ENCODE measurements at places on chromosomes 7 and 10. TPM values are rescaled to one million over a fixed set of nuclear protein-coding genes. Genes with fewer than 3 reads are reported as not detected.
A peak's percentile ranks its signal among the peaks of the same experiment; 100 is the strongest.

Gene COL17A1
- total RNA-seq: not detected

DNA sequence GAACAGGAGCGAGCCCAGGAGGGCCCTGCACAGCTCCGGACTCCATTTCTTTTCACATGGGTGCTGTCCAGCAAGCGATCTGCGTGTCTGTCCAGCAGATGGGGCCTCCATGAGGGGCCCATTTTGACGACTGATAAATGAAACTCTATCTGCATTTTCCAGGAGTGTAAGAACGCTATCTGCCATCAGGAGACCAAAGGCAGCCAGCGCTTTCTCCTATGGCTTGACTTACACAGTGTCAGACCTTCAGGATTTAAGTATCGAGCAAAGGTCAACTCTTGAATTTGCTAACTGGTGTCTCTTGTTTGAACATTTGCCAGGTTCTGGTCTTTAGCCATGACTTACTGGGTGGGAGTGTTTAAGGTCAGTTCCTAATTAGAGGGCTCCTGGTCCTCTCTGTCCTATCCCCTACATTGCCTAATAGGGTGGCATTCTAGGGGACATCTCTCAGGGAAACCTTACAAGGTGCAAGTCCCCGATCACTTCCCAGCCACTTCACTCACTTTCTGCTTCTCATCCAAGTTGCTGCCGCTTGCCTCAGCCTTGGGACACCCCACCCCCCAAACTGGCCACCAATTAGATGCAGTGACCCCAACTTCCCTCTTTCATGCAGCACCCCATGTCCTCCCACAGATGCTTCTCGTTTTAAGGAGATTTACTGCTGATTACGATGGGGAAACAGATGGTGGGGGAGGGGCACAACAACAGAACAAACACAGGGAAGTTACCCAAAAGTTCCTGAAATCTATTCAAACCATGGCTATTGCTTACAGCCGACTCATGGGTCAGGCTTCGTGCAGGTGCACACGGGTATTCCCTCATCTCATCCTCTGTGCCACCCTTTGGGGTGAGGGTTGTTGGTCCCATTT is 20.0 kb downstream of the VSIR start:
- H3K27me3 ChIP-seq: no peaks in the 10 kb centered on the region
- H3K4me1 ChIP-seq: peaks cover 100% of the 10 kb centered on the region
- no peak for DNase-seq
- peak overlapping the region; percentile 40 for H3K27ac ChIP-seq

GRCh38 chr7:42014625-42015618 is 222.1 kb downstream of the GLI3 start:
- H3K36me3 ChIP-seq: no peaks in the 10 kb centered on the region
- no peaks in the 10 kb centered on the region for H3K4me1 ChIP-seq
- H3K27ac ChIP-seq: no peak overlapping the region
- H3K4me3 ChIP-seq: no peak overlapping the region

- H3K27me3 ChIP-seq: no peaks in the 10 kb centered on the region
- H3K4me3 ChIP-seq: no peak overlapping the region
- no peak overlapping the region for H3K27ac ChIP-seq
- no peaks in the 10 kb centered on the region for H3K36me3 ChIP-seq
- DNase-seq: no peak
- peaks cover 40% of the 10 kb centered on the region for H3K4me1 ChIP-seq
These were observed 143.5 kb upstream of the ASAH2 start for GRCh38 chr10:50394832-50395231.

DNA sequence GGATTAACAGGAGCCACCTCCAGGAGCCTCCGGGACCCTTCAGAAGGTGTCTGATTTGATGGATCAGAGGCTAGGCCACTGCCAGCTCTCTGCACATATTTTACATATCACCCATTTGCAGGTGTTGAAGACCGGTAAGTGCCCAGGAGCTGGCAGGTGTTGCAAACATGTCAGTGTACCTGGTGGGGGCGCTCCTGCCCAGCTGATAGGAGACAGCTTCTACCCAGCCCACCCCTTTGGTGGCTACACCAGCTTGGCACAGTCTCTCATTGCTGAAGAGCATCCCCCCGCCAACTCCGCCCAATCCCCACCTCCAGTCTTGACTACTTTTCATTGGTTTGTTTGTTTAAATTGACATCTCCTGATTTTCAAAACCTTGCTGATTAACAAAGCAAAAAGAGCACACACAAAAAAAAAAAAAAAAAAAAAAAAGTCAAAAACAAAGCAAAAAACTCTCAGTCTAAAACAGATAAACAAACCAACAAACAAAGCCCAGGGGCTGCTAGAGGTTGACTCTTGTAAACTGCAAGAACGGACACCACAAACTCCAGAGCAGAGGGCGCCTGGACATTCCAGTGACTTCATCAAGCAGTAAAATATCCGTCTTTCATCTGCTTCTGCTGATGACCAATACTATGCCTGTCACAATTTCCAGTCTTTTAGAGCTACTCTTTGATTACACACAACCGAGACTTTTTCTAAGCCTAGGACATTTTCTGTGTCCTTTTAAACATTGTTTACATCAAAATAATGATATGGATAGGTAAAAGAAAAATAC is 275.3 kb downstream of the NRG3 start:
- DNase-seq: no peak
- H3K27me3 ChIP-seq: no peaks in the 10 kb centered on the region
- H3K4me3 ChIP-seq: no peak overlapping the region
- no peaks in the 10 kb centered on the region for H3K4me1 ChIP-seq
- no peak overlapping the region for H3K27ac ChIP-seq

- H3K36me3 ChIP-seq: no peaks in the 10 kb centered on the region
- H3K27ac ChIP-seq: no peak overlapping the region
- DNase-seq: no peak
- H3K27me3 ChIP-seq: no peaks in the 10 kb centered on the region
- no peak overlapping the region for H3K4me3 ChIP-seq
These were observed 36.3 kb downstream of the CSTF2T start for GRCh38 chr10:51663086-51663485.

DNA sequence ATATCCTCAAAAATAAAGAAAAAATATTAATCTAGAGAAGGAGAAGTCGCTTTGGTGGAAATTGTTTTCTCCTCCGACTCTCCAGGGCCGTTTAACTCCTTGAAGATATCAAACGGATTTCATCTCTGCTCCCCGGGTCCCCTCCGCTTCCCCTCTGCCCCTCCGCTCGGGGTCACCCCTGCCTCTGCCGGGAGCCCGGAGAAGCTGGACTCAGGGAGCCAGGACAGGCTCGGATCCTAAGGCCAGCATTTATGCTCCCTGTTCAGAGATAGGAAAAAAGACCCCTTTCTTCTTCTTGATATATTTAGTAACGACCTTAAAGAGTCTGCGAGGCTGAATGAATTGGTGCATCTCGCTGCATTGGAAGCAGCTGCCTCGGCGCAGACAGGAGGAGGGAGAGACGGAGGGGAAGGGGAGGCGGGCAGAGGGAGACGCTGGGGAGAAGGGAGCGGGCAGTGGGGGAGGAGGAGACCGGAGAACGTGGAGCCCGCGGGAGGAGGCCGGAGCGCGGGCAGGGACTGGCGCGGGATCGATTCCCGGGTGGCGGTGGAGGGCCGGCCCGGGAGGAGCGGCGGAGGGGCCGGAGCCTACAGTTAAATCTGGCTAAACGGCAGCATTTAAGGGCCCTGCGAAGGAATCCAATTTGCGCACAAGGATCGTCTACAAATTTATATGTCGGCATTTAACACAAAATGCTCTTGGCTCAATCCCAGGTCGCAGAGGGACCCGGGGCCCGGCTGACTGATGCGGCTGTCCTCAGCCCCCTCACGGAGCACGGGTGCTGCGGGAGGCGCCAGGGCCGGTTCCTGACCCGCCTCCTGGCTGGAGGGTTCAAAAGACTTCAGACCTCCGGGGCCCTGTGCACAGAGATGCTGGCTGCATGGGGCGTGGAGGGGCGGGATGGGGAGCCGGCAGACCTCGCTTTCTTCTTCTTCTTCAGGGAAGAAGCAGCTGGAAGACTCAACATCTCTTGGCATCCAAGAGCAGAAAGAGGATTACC is 55.6 kb downstream of the CRTAC1 start:
- no peak overlapping the region for H3K27ac ChIP-seq
- H3K4me1 ChIP-seq: no peaks in the 10 kb centered on the region
- no peak for DNase-seq
- H3K27me3 ChIP-seq: peaks cover 5% of the 10 kb centered on the region

DNA sequence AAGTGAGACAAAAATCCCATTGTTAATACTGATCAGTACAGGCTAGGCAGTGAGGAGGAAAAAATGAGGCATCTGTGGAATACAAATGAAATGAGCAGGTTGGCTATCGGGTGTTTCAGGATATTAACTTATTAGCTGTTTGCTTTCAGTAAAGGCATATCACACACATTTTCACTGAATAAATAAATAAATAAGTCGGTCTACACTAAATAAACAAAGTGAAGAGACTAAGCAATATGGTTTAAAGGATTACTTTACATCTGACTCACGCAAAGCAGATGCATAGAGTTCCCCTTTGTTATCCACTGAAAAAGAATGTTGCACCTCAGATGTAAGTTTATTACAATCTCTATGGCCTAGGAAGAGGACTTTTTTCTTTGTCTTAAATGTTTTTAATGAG is 6.3 kb upstream of the SEMA3A start:
- no peak for DNase-seq
- H3K27ac ChIP-seq: no peak overlapping the region
- no peak overlapping the region for H3K4me3 ChIP-seq
- H3K4me1 ChIP-seq: no peaks in the 10 kb centered on the region

DNA sequence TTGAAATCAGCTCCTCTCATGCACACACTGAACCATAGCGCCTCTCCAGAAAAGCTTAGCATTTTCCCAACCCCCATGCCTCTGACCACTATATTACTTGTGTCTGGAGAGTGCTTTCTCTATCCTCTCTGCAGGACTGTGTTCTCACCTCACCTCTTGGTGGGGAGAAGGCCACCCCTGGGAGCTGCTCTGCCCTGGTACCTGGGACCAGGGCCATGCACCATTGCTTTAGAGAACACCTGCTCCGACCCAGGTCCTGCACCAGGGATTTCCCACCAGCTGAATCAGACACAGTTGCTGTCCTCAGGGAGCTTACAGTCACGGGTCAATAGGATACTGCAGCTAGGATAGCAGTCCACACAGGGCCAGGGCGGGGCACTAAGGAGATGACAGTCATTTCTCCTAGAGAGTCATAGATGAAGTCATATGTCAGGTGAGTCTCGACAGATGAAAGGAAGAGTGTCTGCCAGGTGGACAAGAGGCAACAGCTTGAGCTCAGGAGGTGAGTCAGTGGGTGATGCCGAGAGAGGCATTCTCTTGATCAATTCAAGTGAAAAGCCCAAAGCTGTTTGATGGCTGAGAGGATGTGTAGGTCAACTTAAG is 619 bp upstream of the LMTK2 start:
- no peak overlapping the region for H3K27ac ChIP-seq
- peaks cover 36% of the 10 kb centered on the region for H3K4me1 ChIP-seq
- no peaks in the 10 kb centered on the region for H3K36me3 ChIP-seq

DNA sequence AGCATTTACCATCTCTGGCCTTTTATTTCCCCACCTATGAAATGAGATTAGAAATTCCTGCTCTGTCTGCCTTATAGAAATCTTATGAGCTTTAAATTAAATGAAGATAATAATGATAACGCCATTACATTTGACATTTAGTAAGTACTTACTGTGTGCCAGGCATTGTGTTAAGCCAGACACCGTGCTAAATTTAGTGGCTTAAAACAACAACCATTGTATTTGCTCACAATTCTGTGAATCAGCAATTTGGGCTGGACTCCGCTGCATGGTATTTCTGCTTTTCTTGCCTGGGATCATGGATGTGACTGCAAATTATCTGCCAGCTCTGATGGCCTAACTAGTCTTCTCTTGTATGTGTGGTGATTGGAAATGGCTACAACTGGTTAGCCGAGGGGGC is 56.4 kb upstream of the CCDC6 start:
- no peaks in the 10 kb centered on the region for H3K4me1 ChIP-seq
- H3K27ac ChIP-seq: no peak overlapping the region
- DNase-seq: no peak
- H3K4me3 ChIP-seq: no peak overlapping the region
- no peaks in the 10 kb centered on the region for H3K27me3 ChIP-seq

GRCh38 chr7:12317675-12318074 is 86.0 kb downstream of the VWDE start:
- H3K27ac ChIP-seq: no peak overlapping the region
- no peak overlapping the region for H3K4me3 ChIP-seq
- no peaks in the 10 kb centered on the region for H3K27me3 ChIP-seq
- no peaks in the 10 kb centered on the region for H3K36me3 ChIP-seq
- DNase-seq: no peak
- H3K4me1 ChIP-seq: no peaks in the 10 kb centered on the region

Gene SPDYE9
- total RNA-seq: not detected

GRCh38 chr7:158976468-158976848 is 120.1 kb downstream of the DYNC2I1 start:
- H3K4me3 ChIP-seq: peak overlapping the region; percentile 63
- H3K36me3 ChIP-seq: no peaks in the 10 kb centered on the region
- H3K4me1 ChIP-seq: peaks cover 21% of the 10 kb centered on the region

DNA sequence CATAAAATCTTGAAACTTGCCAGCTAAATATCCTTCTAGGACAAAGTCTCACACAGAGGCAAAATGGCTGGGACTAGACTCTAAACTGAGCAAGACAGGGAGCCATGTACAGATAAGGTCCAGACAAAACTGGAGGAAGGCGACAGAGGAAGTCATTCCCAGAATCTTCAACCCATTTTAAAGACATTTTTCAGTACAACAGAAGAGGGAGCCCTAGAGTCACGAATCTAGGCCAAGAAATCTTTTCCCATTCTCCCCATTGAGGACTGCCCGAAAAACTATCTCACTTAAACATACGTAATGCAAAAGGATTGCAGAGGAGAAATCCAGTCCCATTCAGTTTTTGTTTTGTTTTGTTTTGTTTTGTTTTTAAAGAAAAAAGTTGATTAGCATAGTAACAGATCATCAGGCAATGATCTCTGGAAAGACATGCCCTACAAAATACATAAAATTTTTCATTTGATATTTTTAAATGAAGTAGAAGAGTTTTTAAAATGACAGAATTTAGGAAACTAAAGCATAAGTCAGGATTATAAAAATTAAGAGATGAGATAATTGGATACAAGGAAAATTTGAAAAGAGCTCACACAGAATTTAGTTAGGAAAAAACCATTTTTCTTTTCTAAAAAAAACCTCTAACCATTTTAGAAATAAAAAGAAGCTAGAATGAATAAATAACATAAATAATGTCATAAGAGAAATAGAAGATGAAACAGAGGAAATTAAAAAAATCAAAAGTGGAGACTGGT is 16.9 kb upstream of the PRF1 start:
- no peak overlapping the region for H3K4me3 ChIP-seq
- DNase-seq: no peak
- H3K36me3 ChIP-seq: no peaks in the 10 kb centered on the region
- H3K27me3 ChIP-seq: no peaks in the 10 kb centered on the region

Data from CD4-positive, alpha-beta memory T cell (primary cell).